Right ventricle myocardium inferior (tissue), 1 donor: ENCODE measurements at places on chromosomes 16 and 17.

GRCh38 chr17:78736526-78737079 lies 45.5 kb downstream of the CYTH1 start:
- peak; percentile 88 for DNase-seq

GRCh38 chr17:28147017-28147416 lies 104.5 kb downstream of the NLK start:
- no peak for DNase-seq

- no peak for DNase-seq
These were observed 230.4 kb downstream of the PARN start for GRCh38 chr16:14399378-14400284.

DNA sequence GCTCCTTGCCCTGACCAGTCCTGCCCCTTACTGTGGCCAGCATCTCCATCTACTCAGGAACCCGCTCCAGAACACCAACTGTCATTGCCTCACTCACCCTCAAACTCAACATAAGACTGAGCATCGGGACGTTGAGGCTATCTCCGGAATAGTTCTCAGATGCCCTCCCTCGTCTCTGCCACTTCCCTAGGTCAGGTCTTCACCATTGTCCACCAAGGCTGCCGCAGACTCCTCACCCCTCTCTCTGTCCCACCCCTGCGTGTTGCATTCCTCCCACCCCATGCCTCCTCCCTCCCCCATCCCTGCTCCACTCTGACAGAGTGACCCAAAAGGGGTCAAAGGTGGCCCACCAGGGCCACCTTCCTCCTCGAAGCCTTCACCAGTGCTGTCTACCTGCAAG lies 37.2 kb downstream of the C17orf67 start:
- no peak for DNase-seq

- peak; percentile 49 for DNase-seq
These were observed 41.7 kb downstream of the TIMM22 start for GRCh38 chr17:1038459-1039122.

DNA sequence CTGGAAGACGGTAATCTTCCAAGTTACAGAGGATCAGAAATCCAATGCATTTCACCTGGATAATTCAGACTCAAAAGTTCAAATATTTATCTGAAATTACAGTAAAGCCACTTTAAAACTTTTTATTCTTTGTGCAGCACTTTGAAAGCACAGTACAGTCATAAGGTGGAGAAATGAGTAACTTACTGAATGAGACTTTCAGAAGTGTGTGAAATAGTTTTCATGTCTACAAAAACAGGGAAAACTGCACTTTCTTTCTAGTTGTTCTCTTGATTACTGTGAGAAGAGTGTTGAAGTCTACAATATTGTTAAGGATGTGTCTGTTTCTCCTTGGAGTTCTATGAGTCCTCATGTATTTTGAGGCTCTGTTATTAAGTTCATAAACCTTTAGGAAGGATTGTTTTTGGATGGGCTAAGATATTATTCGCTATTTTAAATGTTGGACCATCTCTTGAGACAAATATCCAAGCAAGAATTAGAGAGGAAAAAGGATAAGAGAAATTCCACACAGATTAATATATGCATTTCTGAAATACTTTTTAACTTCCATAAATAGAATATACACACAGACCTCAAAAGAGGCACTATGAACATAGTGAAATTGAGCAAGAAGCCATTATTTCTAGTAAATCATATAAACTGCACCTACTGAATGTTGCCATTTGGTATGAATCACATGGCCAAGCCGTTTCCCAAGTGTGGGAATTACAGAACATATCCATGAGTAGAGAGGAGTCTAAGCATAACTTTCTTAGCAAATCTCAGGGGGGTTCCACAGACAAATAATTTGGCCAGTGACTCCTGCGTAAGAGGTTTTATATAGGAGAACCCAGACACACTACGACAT lies 83.6 kb upstream of the PLEKHM1 start:
- no peak for DNase-seq

DNA sequence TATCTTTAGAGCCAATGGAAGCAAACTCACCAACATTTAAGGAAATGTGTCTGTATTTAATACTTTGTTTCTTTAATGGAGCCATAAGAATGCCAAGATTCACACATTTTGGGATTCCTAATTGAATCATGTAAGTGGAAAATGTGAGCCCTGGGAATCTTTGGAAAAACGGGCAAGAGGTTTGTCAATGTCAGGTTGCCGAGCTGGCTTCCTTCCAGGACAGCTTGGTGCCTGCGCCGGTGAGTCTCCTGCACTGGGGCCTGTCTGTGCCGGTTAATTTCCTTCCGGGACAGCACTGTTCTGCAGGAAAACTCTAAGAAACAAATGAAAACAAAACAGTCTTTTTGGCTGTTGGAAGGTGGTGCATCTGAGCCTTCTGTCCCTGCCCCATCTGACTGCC lies 210.6 kb downstream of the HAPSTR1 start:
- DNase-seq, result no peak

- DNase-seq, result peak; percentile 13
These were observed 19.2 kb downstream of the RBFOX3 start for GRCh38 chr17:79591695-79592094.

DNA sequence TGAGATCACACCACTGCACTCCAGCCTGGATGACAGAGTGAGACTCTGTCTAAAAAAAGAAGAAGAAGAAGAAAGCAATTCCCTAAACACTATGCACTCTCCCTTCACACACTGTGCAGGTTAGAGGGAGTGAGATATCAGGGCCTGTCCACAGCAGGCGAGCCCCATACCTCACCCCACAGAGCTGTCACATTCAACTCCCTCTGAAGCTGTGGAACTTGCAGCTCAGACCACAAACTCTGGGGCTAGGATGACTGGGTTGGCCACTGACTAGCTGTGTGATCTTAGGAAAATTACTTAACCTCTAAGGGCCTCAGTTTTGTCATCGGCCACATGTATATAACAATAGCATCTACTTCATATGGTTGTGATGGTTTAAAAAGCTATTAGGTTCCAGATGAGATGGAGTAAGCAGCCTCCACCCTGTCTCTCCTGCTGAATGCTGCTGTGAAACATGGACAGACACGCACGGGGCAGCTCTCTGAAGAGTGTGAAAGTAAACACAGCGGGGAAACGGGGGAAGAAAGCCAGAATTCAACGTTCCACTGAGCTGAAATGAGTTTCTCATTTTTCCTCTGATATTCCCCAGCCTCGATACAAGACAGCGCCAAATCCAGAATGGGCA lies 13.6 kb upstream of the PYY start:
- no peak for DNase-seq

GRCh38 chr17:622356-622755 lies 92.3 kb downstream of the VPS53 start:
- DNase-seq, result no peak

DNA sequence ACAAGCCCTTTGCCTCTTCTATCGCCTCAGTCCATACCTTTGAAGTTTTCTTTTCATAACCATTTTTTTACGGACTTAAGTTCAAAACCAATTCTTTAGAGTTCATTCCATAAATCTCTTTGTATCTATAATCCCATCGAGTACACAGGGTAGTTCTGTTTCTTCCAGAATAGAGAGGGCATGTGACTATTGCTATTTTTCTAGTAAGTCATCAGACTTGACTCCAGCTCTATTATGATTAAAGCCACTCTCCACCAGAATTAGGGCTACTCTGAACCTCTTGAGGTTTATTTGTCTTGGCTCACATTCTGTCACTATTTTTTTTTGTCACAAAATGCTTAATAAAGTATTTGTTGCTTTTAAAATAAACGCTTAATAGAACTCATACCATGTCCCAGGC lies 191.9 kb upstream of the AXIN2 start:
- DNase-seq, result no peak

- no peak for DNase-seq
These were observed 360.6 kb upstream of the XYLT1 start for GRCh38 chr16:17831330-17831729.

DNA sequence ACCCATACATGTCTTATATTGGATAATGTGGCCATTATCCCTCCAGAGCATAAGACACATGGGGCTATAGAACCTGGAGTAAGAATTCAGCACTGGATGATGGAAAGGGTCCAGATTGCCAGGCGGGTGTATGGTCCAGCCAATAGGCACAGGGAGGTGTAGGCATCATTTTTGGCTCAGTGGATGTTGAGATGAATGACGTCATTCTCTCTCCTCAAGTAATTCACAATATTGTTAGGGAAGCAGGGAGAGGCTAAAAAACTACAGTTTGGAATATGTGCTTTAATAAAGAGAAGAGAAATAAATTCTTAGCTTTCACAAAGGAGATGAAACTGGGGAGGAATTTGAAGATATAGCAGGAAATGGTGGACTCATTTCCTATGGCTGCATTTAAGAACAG lies 461.1 kb upstream of the GOT2 start:
- DNase-seq, result no peak

DNA sequence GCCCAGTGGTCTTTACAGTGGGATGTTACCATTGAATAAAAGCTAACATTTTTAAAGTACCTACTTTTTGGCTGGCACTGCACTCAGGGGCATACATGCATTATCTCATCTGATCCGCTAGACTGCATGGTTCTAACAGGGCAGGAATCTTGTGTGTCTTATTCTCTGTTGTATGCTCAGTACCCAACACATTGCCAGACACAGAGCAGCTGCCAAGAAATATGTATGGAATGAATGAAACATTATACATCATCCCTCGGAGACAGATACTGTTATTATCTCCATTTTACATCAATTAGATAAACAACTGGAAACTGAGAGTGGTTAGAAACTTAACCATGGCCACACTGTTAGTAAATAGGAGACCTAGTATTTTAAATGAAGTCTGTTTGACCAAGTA lies 74.1 kb upstream of the CDH11 start:
- DNase-seq, result no peak

GRCh38 chr16:82750068-82750467 lies 123.3 kb downstream of the CDH13 start:
- DNase-seq, result no peak

DNA sequence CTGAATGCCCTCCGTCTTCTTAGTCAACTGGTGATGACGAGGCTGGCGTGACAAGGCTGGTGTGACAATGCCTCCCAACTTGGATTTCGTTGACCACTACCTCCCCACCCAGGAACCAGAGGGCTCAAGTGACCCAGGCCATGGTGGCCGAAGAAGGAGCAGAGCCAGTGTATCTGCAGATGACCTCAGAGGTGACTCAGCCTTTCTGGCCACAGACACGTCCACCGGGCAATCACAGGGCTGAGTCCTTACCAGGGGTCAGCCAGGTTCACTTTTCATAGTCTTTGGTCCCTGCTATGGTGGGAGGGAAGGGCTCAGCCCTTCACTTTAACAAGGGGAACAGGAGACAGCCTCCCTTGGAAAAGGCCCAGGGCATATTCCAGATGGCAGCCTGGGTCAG lies 116.3 kb downstream of the MAF start:
- no peak for DNase-seq

DNA sequence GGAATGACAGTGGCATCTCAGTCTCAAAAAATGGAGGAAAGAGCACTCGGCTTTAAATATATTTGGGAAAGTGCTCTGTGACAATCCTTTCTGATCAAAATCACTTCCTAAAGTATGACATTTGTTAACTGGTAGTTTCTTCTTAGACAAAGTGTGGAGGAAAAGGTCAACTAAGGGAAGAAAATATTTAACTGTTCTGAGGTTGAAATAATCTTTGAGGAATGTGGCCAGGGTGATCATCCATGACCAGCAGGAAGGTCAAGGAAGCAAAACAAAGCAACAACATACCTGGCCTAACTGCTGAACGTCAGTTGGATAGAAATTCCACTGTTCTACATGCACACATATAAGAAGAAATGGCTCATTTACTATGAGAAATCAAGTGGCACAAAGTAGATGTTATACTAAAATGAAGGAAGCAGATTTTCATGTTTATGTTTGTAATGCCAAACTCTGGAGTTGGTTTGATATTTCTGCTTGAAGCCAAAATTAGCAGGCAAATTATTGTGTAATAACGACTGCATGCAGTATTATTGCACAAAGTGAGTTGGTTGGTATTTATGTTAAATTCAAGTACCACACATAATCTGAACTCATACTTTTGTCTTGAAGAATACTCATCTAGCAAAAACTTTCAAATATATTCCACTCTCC lies 87.3 kb upstream of the CORO6 start:
- no peak for DNase-seq

DNA sequence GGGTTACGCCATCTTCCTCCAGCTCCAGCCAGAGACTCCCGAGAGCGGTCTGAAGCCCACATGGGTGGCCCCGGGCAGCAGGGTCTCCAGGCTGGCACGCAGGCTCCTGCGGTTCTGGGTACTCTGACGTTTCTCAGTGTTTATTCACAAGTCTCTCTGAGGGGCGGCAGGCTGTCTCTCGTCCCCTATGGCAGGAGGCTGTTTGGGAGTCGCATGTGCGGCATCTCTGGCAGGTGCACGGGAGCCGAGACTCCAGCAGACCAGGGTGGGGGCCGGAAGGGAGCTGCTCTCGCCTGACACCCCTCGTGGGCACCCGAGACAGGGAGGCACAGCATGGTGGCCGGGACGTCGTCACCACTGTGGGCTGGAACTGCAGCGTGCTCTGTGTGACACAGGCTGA lies 48.1 kb downstream of the ZNF778 start:
- peak; percentile 51 for DNase-seq

GRCh38 chr17:83175119-83175821 lies 95.9 kb downstream of the METRNL start:
- DNase-seq, result peak; percentile 21

- no peak for DNase-seq
These were observed 30.1 kb upstream of the MTSS2 start for GRCh38 chr16:70715860-70716357.

GRCh38 chr17:68674029-68674925 lies 73.1 kb upstream of the FAM20A start:
- DNase-seq, result no peak

DNA sequence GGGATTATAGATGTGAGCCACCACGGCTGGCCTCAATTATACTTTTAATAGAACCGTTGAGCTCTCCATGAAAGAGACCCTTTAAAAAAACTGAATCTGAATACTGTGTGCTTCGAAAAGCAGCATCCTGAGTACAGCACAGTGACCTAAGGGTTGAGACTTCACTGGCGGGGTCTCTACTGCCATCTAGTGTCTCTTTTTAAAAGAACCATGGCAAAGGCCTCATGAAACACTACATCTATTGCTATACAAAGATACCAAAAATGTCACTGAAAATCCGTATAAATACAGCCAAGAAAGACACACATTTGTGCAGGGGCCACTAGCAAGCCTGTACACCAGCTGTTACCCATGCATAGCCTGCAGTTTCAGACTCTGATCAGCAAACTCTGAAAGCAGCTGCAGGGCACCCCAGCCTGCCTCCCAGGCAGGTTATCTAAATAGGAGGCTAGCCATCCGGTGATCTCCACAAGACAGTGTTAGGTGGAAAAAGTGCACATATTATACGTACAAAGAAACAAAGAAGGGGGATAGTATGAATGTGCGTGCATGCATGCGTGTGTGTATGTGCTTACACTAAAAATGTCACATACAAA lies 35.3 kb downstream of the NPLOC4 start:
- no peak for DNase-seq

GRCh38 chr17:68600931-68601564 lies at the start of gene FAM20A:
Gene FAM20A (minus strand): TSS chr17:68601367. CDS start chr17:68600666, 701 bp downstream.
- DNase-seq, result peak; percentile 76

- DNase-seq, result no peak
These were observed 10.2 kb downstream of the SETD1A start for GRCh38 chr16:30967795-30968194.
